ENCODE measurements at places on chromosomes 1 and 21.
A peak's percentile ranks its signal among the peaks of the same experiment; 100 is the strongest.

DNA sequence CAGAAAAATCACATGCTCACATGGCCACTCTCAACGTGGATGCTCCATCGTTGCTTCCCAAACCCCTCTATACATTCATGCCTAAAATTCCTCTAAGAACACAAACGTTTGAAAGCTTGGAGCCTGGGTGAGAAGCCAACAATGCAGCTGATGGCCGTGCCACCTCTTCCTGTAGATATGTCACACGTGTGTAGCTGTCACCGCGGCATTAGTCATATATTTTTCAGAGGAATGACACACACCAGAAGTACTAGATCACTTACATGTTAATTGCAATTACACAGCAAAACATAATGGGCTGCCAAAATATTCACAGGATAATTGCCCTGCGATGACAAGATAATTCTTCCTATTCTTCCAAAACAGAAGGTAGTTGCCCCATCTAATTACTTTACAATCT is 112.7 kb upstream of the BACE2 start:
- DNase-seq, result no peak

GRCh38 chr1:10177876-10178275 is 32.5 kb upstream of the KIF1B start:
- DNase-seq, result no peak

DNA sequence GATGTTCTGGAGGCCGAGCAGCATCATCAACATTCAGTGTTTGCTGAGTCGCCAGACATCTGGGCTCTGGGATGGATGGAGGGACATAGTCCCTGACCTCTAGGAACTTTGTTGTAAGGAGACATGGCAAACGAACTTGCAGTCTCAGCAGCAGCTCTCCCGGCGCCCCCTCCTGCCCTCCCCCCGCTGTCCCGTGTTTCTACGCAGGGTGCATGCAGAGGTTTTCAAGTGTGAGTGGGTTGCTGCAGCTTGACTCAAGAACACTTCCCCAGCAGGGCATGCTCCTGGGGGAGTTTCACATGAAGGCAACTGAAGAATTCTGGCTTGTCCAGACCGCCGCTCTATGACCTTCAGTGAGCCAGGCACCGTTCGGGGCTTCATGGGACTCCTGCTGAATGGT is 121.9 kb downstream of the CAMTA1 start:
- no peak for DNase-seq

DNA sequence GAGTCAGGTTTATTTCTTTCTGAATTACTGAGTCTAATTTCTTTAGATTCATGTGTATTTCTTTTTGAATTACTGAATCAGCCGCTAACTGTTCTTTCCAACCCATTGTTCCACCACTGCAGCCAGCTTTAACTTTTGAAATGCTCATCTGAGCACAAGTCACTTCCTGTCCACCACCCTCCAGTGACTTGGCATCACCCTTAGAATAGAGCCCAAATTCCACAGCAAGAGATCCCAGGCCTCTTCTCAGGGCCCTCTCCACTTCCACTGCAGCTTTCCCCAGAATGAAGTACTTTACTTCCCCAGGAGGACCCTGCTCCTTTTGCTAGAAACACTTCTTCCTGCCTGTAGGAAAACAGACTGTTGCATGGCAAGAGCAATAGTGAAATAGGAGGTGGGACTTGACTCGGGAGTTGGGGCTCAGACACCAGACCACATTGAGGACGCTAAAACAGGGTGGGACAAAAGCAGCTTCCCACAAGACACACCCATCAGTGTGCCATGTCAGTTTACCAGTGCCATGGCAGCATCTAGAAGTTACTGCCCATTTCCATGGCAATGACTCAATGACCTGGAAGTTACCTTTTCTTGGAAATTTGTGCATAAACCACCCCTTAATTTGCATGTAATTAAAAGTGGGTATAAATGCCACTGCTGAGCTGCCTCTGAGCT is 56.5 kb upstream of the ADAR start:
- DNase-seq, result no peak

DNA sequence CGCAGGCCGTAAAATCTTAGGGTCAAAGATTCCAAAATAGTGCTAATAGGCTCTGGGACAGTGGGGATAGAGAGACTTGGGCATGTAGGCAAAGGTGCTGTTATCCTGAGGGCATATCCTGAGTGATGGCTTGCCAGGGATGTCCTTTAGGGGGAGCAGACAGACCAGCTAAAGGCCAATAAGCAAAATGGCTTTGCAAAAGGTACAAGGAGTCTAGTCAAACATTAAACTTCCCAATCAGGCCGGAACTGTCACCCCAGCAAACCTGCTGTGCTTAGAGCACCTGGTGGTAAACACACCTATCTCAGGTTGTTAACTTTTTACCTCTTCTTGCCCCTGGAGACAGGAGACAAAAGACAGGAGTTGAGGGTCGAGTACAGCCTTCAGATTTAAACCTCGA is 49.1 kb downstream of the TRABD2B start:
- no peak for DNase-seq

GRCh38 chr1:33443705-33444180 is 12.8 kb upstream of the PHC2 start:
- DNase-seq, result no peak

DNA sequence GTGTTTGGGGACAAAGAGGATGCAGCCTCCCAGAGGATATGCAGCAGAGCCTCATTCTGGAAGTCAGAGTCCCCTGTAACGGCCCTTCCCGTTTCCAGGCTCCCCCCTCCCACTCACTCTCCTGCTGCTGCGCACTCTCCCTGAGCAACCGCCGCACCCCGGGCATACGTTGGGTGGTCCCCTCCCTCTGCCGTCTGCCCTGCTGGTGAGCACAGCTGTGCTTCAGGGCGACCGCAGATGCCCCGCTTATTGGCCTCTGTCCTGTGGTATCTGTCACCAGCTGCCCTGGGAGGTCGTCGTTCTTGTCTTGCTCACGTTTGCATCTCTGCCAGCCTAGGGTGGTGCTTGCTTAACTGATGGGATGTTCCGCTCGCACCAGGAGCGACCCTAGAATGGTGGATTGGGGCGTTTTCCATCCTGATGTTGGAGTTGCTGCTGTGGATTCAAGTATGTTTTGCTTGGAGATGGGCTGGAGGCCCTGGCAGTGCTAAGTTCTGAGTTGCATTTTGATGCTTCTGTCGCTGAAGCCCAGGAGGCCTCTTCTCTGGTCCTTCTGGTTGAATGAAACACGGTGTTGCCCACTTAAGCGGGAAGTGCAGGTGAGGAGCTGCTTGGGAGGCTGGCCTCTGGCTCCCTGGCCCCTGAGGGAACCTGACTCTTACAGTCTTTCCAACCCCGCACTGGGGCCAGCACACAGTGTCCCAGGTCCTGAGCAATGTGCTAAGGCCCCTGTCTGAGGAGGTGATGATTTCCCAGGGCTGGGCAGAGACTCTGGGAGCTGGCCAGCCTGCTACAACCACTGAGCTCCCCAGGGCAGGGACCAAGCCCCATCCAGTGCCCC is 3.2 kb downstream of the TMEM201 start:
- no peak for DNase-seq

DNA sequence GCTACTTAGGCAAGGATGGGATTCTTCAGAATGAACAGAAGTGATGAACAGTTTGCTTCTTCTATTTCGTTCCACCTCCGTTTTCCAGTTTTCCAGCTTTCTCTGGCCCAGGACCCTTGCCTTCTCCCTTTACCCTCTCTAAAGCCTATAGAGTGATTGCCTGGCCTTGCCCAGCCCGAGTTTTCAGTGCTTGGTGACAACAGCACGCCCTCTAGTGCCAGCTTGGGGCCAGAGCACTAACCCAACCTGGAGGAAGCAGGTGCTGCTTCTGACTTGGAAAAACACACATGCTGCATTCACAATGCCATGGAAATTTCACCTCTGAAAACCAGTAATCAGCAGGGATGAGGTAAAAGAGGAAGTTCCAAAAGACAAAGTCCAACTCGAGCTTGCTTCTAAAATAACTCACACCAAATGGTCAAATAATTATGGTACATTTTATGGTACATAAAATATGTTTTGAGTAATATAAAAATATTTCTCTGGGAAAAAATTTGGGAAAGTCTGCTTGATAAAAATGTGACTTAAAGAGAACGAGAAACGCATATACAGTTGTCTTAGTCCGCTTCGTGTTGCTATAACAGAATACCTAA is 26.1 kb downstream of the UBE2T start:
- peak; percentile 75 for DNase-seq

- DNase-seq, result no peak
These were observed 75.2 kb upstream of the GALNT2 start for GRCh38 chr1:229991724-229992333.

DNA sequence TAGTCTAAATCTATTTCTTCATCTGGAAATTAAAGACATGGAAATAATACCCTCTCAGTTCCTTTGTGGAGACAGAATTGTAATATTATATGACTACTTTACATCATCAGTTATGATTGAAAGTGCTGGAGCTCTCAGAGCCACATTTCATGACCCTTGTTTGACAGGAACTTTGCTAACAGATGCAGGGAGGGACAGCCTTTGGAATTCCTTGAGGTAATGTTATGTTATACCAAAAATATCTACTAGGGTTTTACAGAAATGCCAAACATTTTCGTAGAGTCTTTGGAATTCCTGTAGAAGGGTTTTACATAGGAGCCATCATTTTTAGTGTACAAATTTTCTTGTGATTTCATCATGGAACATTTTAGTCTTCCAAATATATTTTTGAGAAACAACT is 57.4 kb upstream of the ADAMTS5 start:
- no peak for DNase-seq

GRCh38 chr1:215793180-215793579 is 226.1 kb downstream of the KCTD3 start:
- DNase-seq, result no peak

GRCh38 chr1:180183426-180183825 is 28.8 kb downstream of the QSOX1 start:
- no peak for DNase-seq

DNA sequence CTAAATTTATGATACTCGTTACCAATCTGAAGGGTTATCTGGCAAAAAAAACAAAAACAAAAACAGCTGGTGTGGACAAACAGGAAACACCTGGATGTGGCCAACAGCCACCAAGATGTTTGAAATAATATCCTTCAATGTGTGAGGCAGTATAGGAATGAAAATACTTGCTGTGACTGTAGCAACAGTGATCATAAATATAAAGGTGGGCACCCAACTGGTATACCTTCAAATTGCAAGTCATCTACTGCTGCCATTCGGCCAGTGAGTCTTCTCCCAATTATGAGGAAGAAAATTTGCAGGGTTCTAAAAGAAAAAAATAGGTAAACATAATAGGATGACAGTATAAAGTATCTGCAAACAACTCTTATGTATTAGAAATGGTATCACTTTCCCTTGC is 916 bp downstream of the YIPF1 start:
- DNase-seq, result no peak

DNA sequence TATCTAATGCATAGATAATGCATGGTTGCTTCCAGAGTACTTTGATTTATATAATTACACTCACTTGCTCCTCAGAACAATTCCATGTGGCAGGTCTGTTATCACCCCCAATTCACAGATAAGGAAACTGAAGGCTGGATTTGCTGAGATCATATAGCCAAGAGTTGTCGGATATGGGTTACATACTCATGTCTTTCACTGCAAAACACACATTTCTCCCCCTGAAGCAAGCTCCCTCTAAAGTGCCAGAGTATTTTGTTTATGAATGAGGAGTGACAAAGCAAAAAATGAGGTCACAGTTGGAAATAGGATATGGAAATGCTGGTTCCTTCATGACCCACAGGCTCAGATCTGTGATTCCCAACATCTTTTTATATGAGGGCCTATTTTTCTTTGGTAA is 134.2 kb downstream of the ROR1 start:
- no peak for DNase-seq

- no peak for DNase-seq
These were observed 29.1 kb upstream of the TADA1 start for GRCh38 chr1:166905136-166905535.

DNA sequence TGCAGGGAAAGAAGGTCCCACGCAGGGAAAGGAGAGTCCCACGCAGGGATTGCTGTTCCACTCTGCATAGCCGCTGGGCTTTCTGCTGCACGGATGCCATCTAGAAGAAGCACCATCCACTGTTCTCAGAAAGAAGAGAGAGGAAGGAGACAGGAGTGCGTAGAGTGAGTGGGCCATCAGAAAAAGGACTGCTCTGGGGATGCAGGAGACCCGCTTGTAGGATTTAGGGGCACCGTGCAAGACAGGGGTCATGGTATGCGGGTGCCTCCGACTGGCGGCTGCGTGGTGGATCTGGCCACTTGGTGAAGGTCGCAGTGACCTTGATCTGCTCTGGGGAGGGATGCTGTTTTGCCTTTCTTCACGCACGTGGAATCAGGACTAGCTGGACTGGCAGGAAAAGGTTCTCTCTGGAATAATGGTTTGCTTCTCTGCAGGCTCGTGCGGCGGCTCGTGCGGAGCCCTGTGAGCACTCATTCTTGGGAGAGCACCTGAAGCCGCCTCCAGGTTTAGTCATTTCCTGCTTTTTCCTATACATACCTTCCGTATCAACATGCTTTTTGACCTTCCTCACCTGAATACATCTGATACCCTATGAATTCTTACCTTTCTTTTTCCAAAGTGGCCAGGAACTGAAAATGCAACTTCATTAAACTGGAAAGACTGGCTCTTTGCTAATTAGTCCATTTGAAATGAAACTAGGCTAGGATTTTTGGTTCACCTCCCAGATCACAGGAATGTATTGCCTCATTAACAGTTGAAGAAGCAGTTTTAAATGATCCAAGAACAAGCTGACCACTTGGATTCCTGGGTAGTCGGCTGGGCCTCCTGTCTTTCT is 181.6 kb downstream of the KIF26B start:
- DNase-seq, result no peak

GRCh38 chr21:41729701-41730366 is 37.0 kb downstream of the RIPK4 start:
- DNase-seq, result no peak

DNA sequence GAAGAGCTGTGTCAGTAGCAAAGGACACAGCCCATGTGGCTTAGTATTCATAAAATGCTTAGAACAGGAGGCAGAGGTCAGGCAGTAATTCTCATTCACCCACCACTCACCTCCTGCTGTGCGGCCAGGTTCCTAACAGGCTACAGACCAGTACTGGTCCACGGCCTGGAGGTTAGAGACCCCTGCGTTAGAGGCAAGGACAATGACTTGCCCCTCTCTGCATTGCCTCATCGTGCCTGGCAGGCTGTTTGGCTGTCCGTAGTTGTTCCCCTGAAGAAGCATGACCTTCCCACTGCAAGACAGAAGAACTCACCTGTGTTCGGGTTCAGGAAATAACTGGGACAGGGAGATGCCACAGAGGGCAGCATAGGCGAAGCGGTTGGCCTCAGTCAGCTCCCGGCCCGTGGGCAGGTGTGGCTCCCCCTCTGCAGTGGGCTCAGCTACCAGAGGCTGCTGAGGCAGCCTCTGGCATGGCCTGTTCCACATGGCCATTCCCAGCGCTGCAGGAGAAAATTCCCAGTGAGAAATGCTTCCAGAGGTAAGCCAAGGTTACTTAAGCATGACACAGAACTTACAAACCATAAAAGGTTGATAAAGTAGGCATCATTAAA is 19.3 kb downstream of the TMCO4 start:
- no peak for DNase-seq

GRCh38 chr21:42148584-42148983 is 70.4 kb upstream of the ABCG1 start:
- no peak for DNase-seq

DNA sequence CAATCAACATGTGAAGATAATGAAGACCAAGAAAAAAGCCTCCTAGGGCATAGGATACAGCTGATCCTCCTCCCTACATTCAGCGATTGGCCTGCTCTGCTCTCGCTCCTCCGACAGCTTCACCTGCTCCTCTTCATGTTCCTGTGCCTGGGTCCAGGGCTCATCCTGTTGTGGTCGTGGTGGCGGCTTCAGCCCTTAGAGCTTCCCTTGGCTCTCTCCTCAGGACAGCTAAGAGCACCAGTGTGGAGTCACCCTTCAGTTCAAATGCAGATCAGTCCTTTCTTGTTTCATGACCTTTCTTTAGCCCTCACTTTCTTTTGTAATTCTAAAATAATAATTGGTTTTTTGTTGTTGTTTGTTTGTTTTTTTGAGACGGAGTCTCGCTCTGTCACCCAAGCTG is 18.7 kb downstream of the CNN3 start:
- no peak for DNase-seq
